ENCODE measurements at places on chromosomes 5 and 9. TPM values are rescaled to one million over a fixed set of nuclear protein-coding genes. Genes with fewer than 3 reads are reported as not detected.

DNA sequence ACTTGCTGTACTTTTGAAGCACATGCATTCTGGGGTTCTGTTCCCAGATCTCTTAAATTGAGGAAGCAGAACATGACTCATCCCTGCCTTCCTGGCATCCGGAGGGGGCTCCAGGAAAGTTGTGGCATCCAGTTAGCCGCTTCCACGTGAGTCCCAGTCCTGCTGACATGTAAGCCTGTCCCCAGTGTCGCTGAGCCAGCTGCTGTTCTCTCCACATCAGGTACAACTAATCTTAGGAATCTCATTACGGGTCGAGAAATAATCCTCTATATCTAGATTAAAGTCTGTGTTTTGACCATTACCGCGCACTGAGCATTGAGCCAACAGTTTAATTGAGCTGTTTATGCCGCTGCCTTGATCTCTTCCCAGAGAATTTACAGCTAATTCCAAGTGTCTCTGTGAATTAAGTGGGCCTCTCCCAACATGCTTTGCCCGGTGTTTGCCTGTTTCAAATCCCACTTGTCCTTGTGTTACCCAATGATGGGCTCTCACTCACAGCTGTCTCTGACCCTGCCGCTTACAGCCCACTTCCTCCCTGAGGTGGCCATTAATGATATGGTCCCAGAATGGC lies 10.5 kb upstream of the SHB start:
- DNase-seq = no peak
- no peak overlapping the region for H3K4me3 ChIP-seq
- no peaks in the 10 kb centered on the region for H3K27me3 ChIP-seq

OR1Q1 gene
- total RNA-seq = not detected

OCLN gene
- 248 TPM for total RNA-seq

DNA sequence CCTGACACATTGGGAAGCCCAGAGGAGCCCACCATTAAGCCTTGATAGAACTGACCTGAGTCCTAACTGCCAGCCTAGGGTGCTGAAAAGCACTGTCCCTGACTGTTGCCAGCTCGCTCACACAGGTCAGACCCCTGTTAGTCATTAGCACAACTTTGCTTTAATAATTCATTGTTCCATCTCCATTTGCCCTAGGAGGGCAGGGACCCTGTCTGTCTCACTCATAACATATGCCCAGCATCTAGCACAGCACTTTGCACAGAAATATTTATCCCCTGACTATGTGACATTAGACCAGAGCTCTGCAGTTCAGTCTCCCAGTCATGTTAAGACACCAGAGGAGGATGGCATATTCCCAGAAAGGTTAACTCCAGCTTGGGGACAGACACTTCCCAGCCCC lies 61.8 kb upstream of the STXBP1 start:
- no peak for DNase-seq
- no peak overlapping the region for H3K4me3 ChIP-seq
- H3K36me3 ChIP-seq = no peaks in the 10 kb centered on the region
- no peak overlapping the region for H3K27ac ChIP-seq
- H3K27me3 ChIP-seq = no peaks in the 10 kb centered on the region

GRCh38 chr9:4862506-4863250 lies 69.9 kb downstream of the RCL1 start:
- H3K4me3 ChIP-seq = no peak overlapping the region
- no peak for DNase-seq
- no peaks in the 10 kb centered on the region for H3K27me3 ChIP-seq
- no peak overlapping the region for H3K27ac ChIP-seq
- H3K36me3 ChIP-seq = peaks cover 7% of the 10 kb centered on the region

Measured in thyroid gland (tissue), 4 donors.